Activated naive CD8-positive, alpha-beta T cell treated with anti-CD3 and anti-CD28 coated beads, Interleukin-2, amount 10 ng/mL, durations not matched to agents 7 days and 5 days (primary cell): ENCODE measurements at places on chromosomes 3 and 15.

- DNase-seq: no peak
- peaks cover 3% of the 10 kb centered on the region for H3K27me3 ChIP-seq
- H3K27ac ChIP-seq: peak overlapping the region; percentile 26
- peaks cover 25% of the 10 kb centered on the region for H3K4me1 ChIP-seq
- H3K36me3 ChIP-seq: peaks cover 2% of the 10 kb centered on the region
Measured at GRCh38 chr3:46395766-46396530, 10.9 kb downstream of the CCR5AS start.

DNA sequence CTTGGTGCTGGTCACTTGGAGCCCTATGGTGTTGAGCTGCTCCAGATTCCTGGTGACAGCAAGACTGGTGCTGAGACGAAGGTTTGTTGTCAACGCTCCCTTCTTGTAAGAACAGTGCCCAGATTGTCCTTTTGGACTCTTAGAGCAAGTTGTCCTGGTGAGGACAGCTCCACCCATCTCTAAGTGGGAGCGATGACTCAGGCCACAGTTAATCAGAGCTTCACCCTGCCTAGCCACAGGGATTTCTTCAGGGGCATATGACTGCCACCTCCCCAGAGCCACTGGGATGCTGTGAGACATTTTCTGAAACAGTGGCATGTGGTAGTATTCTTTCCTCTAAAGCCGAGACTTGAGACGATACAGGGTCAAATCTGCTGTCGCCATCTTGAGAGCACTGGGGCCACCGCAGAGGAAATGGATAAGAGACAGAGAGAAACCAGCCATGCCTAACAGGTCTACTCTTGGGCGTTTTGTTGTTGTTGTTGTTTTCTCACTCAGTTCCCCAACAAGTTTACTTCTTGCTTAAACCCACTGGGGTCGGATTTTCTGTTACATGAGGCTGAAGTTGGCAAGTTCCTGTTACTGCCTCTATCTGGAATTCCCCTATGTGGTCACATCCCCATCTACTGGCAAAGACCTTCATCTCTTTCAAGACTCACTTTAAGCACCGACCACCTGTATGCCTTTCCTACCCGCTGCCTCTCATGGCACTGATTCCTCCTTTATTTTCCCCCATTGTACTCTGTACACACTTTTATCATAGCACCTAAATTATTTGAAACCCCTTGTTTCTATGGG, 16.0 kb upstream of the PCOLCE2 start:
- H3K36me3 ChIP-seq: no peaks in the 10 kb centered on the region
- H3K4me3 ChIP-seq: no peak overlapping the region
- no peak for DNase-seq
- H3K27me3 ChIP-seq: peaks cover 34% of the 10 kb centered on the region

GRCh38 chr3:88198121-88198520, 48.4 kb downstream of the C3orf38 start:
- DNase-seq: no peak
- H3K27ac ChIP-seq: no peak overlapping the region
- no peak overlapping the region for H3K4me3 ChIP-seq
- H3K4me1 ChIP-seq: peaks cover 4% of the 10 kb centered on the region

- H3K36me3 ChIP-seq: peaks cover 2% of the 10 kb centered on the region
- H3K4me1 ChIP-seq: peaks cover 22% of the 10 kb centered on the region
- H3K4me3 ChIP-seq: peak overlapping the region; percentile 80
- DNase-seq: peak; percentile 78
Measured at GRCh38 chr15:51077221-51078153, 17.2 kb downstream of the TNFAIP8L3 start.

DNA sequence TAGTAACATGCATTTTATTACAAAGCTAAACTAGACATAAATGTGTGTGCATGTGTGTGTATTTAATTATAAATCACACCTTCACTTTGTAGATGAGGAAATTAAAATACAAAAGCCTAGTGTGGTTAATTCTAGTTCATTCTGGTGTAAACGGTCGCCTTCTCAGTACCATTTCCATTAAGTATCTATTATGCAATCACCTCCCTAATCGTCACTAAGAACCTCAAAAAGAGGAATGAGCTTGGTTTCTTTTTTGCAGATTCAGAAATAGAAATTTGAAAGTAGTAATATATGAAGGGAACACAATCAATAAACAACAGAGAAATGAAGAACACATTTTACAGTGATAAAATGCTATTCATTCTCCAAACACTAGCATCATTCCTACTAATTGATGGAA, 233.2 kb downstream of the ZBBX start:
- H3K4me3 ChIP-seq: no peak overlapping the region
- H3K27me3 ChIP-seq: no peaks in the 10 kb centered on the region
- H3K36me3 ChIP-seq: no peaks in the 10 kb centered on the region
- DNase-seq: no peak
